ENCODE measurements at places on chromosomes 2 and 18. TPM values are rescaled to one million over a fixed set of nuclear protein-coding genes. Genes with fewer than 3 reads are reported as not detected.

TTC39C gene
- total RNA-seq, result 15.7 TPM

GALNT13 gene
- total RNA-seq, result 0.45 TPM

DCDC2C gene
- not detected for total RNA-seq

LBX2 gene
- 0.94 TPM for total RNA-seq

TRPM8 gene
- total RNA-seq, result 0.59 TPM

MROH2A gene
- 0.15 TPM for total RNA-seq

TFPI gene
- total RNA-seq, result 80.2 TPM

C18orf54 gene
- total RNA-seq, result 0.70 TPM

GMPPA gene
- total RNA-seq, result 67.1 TPM

CELF4 gene
- total RNA-seq, result not detected

GPR35 gene
- 0.23 TPM for total RNA-seq

DOK6 gene
- 0.45 TPM for total RNA-seq

SERPINB5 gene
- total RNA-seq, result not detected
